ENCODE measurements at places on chromosomes 16 and 17.

- DNase-seq = no peak
Measured at GRCh38 chr17:73643001-73643851, 1.0 kb downstream of the SDK2 start.

- no peak for DNase-seq
Measured at GRCh38 chr16:16143038-16143763, 80.1 kb downstream of the ABCC6 start.

GRCh38 chr17:77441130-77441920 lies 300.6 kb downstream of the SEC14L1 start:
- no peak for DNase-seq

DNA sequence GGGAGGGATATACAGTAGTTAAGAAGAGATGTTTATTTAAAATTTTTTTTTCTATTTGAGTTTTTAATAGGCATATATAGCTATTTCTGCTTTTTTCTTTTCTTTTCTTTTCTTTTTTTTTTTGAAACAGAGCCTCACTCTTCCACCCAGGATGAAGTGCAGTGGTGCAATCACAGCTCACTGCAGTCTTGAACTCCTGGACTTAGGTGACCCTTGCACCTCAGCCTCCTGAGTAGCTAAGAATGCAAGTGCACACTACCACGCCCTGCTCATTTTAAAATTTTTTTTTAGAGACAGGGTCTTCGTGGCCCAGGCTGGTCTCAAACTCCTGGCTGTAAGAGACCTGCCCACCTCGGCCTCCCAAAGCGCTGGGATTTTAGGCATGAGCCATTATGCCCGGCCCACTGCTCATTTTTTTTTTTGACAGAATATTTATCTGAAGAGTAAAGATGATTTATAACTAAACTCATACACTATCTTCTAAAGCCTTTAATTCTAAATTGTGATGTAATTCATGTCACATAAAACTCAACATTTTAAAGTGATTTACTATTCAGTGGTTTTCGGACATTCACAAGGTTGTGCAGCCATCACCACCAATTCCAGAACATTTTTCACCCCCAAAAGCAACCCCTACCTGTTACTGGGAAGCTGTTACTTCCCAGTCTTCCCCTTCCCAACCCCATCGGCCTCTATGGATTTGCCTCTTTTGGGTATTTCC lies 106.0 kb downstream of the VPS53 start:
- no peak for DNase-seq

DNA sequence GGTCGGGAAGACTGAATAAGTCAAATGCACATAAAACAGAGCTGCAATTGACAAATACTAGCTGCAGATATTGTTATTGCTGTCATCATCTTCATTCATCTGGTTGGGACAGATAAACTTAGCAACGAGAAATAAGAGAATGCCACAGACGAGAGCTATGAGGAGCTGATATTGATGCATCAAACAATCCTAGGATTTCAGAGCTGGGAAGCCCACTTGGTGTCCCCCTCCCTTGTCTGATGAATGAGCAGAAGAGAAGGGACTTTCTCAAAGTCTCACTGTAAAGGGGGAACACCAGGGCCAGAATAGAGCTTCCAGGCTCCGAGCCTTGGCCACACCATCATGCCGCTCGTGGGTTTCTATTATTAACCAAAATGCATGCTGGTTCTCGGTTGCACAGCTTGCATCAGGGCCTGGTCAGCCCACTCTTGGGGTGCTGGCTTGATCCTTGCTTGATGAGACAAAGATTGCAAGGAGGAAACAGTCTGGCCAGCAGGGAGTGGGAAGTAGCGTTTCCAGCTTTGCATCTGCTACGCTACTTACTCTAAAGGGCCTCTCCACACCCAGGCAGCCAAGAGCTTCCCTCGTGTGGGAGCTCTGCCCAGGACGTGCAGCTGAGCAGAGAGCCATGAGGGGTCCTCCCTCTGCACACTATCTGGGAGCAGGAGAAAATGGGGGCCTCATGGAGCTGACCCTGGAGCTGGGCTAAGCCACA lies 28.4 kb upstream of the EMP2 start:
- DNase-seq = no peak

GRCh38 chr17:81163703-81164370 lies 1.5 kb upstream of the PVALEF start:
- DNase-seq = no peak

Data from GOT3 (cell line).